ENCODE measurements at places on chromosomes 12 and 14.
A peak's percentile ranks its signal among the peaks of the same experiment; 100 is the strongest.

- no peak for DNase-seq
Measured at GRCh38 chr14:87059060-87059839, 933.7 kb downstream of the GALC start.

DNA sequence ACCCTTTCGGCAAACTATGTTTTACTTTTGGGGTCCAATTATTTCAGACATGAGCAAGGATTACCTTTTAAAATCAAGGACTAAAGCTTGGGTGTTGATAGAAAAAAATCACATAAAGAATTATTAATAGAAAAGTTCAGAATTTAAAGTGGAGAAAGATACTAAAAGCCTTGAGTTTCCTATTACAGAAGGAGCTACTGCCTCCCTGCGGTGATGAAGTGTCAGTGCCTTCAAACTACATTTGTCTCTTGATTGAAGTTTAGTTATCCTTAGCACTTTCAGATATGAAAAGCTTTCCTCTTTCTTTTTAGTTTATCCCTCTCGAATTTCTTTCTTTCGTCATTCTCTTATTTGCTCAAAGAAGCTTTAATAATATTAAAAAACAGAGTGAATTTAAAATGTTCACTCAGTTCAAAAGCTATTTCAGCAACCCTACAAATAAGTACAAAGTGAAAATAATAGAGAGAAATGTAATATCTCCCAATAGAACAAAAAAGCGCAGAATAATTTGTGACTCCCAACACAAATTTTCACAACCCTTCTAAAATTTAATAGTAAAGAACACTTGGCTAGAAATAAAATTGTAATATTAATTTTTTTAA lies 87.6 kb downstream of the SEC23A start:
- DNase-seq: peak; percentile 34

GRCh38 chr14:102878174-102878969 lies 44.1 kb upstream of the AMN start:
- DNase-seq: no peak

DNA sequence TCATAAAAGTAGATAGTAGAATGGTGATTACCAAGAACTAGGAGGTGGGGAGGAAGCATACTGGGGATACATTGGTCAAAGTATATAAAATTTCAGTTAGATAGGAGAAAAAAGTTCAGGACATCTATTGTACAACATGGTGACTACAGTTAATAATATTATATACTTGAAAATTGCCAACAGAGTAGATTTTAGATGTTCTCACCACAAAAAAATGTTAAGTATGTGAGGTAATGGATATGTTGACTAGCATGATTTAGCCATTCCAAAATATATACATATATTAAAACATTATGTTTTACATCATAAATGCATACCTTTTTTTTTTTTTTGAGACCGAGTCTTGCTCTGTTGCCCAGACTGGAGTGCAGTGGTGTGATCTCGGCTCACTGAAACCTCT lies 31.0 kb downstream of the TMEM116 start:
- DNase-seq: no peak

- DNase-seq: no peak
Measured at GRCh38 chr14:55938249-55938791, 179.9 kb upstream of the PELI2 start.

GRCh38 chr12:7542813-7543212 lies 39.2 kb upstream of the CD163 start:
- DNase-seq: no peak

GRCh38 chr12:56237552-56237951 lies 7.7 kb downstream of the SLC39A5 start:
- DNase-seq: no peak

DNA sequence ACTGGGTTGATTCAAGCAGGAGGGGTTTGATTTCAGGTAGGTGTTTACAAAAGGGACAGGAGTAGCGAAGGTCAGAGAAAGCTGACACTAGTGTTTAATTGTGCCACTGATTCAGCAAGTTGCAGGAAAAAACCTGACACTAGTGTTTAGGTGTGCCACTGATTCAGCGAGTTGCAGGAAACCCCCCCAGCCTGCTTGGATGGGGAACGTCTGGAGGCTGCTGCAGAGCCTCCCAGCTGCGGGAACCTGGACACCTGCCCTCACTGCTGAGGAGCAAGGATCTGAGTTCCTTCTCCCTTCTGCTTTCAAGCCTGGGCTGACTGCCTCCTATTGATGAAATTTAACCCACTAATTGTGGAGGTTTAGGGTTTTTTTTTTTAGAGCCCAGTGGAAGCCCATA lies 84.2 kb downstream of the AVPR1A start:
- DNase-seq: no peak

DNA sequence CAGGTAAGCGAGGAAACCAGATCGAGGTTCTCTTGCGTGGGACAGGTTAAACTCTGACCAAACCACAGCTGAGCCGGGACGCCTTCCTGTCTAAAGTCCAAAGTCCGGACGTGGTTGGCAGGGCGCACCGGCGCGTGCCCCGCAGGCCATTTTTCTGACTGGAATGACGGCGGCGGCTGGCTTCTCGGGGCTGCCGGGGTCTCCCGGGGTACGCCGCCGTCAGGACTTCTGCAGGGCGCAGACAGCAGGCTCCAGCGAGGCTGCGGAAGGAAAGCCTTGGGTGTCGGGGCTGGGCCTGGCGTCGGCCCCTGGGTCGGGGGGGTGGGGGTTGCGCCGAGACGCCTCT lies 32.8 kb downstream of the MIA2 start:
- no peak for DNase-seq

DNA sequence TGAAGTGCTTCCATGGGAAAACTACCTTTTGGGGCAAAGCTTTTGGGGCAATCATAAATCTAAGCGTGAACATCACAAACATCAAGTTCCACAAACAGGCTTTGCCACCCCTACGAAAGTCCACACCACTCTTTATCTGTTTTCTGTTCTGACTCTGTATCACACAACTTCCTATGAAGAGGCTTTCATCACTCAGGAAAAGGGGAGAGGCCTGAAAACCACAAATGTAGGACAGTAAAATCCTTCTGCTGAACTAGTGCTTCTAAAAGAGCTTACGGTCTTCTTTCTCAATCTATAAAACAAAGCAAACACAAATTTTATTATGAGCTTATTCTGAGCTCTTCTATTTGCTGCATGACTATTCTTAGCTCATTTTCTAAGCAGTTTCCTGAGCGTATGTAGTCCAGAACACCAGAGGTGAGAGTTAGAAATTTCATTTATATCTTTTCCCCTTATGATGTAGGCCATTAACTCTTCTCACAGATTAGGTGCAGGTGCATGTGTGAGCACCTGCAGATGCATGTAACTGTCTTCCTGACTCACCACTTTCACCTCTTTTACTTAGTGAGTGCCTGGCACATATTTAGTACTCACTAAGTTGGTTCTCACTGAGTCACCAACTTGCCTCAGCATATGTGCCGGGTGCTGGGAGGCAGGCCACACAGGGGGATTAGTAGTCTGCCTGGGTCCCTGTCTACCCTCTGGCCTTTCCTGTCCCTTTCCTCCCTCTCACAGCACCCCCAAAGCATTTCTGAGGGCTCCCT lies 32.9 kb upstream of the SYCP3 start:
- DNase-seq: no peak

DNA sequence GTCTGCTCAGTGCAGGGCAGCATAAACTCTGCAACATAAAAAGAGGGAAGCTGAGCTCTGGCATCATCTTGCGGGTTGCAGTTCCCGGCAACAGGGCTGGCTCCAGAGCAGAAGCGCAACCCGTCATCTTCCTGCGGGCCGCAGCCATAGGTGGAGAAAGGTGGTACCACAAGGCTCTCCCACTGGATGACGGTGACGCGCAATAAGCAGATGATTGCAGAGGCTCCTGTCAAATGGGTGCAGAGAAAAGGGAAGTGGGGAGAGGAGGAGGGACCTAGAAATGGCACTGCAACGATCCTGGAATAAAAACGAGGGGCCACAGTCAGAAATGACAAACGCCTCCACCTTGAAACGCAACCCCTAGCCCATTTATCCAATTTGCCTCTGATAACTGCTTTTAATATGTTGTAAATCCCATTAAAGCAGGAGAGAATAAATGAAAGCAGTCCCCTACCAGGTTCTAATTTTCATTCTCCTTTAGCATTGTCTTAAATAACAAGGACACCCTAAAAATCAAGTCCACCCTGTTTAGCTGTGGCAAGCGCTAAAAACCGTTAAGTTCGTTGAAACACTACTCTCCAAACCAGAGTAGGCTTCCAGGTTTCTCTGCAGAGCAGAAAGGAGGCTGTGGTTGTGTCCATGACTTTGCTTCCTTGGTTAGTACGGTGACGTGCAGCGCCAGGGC lies 30.9 kb upstream of the TUBA1C start:
- DNase-seq: no peak

DNA sequence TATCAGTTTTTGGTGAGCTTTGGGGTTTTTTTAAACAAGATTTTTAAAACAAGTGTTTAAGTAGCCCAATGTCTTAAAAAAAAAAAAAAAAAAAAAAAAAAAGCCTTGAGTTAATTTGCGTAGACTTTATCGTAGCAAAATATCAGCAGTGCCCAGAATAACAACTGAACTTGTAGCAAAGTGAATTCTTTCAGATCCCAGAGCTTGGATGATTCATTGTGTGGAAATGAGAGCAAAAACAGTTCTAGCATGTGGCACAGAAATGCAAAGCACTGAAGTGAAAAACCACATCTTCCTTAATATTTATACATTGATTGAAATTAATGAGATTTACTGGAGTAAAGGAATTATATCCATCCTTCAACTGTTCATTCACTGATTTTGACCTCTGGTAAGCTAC lies 258.1 kb downstream of the EGLN3 start:
- no peak for DNase-seq

DNA sequence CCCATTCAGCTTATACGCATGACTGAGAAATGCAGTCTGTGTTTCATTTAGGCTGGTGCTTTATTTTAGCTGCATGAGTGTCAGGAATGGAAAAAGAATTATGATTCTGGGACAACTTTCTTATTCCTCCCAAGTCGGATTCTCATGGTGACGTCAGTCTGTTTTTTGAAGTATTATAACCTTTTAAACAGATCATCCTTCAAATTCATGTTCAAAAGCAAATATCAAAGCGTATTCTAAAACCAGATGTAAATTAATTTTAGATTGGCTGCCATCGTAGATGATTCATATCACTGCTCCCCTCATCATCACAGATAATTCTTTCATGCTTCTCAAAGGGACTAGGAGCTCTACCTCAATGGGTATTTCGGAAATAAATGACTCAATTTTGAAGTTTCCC lies 15.0 kb downstream of the FNTB start:
- DNase-seq: no peak

DNA sequence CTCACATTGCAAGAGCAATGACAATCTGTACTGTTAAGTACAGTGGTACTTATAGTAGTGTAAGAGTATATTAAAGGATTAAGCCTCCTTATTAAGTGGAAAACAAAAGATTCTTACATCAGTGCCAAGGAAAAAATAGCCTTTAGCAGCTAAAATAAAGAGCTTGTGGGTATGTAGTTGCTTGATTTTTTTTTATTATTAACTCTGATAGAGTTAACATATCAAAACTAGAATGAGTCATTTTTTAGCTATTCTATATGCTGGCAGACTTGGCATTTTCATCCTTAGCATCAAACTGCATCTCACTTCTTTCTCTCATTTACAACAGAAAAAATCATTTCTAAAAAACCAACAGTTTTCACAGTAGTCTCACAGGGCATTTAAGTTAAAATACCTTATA lies 86.5 kb downstream of the ATP2B1 start:
- no peak for DNase-seq

Data from HEK293T (cell line).